ENCODE measurements at places on chromosomes 6 and 20.

DNA sequence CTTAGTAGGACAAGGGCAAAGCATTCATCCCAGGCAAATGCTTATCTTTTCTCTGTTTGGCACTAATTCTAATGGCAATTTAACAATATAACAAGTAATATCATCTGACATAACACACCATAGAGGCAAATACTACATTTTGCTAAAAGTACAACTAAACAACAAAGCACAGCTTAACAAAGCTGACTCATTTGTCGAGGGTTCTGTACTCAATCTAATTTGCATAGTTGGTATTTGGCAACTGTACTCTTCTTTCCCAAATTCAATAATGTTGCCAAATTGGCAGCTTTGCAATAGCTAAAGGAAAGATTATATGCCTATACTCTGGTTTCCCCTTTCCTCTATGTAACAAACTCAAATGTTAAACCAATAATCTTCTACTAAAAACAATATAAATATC lies 461.0 kb downstream of the PKHD1 start:
- DNase-seq: no peak

DNA sequence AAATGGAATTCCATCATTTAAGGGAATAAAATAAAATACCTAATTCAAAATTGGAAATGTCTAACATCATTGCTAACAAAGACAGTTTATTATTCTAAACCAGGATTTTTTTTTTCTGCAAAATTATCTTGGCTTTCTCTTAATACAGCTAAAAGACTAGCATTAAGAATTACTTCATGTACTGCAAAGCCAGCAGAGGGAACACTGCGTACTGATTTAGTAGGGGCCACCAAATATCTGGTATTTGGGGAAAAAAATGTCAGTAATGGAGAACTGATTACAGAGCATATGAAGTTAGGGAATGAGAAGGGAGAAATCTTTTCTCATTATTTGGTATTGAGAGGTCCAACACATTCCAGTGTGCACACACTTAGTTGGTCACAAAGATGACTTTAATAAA lies 3.2 kb upstream of the SOX4 start:
- DNase-seq: no peak

DNA sequence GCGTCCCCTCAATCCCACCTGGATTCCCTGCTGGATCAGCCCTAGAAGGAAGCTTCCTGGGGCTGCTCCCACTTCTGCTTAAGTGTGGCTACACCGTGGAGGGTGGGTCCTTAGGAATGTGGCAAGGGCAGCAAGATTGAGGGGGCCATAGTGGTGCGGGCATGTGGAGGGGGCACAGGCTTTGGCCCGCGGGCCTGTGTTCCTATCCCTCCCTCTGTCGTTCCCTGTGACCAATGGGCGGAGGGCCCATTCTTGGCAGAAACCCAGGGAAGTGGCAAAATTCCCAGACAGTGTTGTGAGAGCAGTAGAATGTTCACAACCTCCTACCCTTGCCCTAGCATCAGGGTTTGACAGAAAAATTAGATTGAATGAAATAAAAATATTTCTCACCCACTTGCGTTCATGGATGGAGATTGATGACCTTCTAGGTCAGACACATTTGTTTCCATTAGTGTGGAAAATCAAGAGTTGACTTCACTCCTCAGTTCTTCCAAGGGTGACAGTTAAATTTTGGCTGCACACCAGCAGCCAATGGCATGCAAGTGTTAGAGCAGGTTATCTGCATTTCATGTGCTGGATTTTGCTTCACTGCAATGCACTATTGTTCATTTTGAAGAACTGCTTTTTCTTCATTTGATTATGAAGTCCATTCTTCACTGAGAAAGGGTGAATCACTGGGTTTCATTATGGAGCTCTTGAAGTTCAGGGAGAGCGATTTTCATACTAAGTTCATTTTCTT lies 49.3 kb upstream of the AHI1 start:
- no peak for DNase-seq

DNA sequence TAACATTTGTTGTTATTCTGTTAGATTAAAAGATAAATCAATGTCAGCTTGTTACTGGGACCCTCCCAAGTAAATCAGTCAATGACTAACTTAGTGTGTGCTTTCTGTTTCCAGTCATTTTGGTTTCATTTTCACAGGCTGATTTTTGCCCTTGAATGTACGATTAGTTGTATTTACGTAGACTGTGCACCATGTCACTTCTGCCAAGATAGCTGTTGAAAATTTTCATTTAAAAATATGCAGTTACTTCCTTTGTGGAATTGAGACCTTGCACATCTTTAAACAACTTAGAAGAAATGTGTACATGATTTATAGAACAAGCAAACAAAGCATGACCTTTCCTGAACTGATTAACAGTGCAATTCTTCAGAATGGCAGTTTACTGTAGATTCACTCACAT lies 944.8 kb upstream of the CITED2 start:
- DNase-seq: no peak

GRCh38 chr20:56171087-56172012 lies 77.2 kb upstream of the MC3R start:
- DNase-seq: peak; percentile 86

DNA sequence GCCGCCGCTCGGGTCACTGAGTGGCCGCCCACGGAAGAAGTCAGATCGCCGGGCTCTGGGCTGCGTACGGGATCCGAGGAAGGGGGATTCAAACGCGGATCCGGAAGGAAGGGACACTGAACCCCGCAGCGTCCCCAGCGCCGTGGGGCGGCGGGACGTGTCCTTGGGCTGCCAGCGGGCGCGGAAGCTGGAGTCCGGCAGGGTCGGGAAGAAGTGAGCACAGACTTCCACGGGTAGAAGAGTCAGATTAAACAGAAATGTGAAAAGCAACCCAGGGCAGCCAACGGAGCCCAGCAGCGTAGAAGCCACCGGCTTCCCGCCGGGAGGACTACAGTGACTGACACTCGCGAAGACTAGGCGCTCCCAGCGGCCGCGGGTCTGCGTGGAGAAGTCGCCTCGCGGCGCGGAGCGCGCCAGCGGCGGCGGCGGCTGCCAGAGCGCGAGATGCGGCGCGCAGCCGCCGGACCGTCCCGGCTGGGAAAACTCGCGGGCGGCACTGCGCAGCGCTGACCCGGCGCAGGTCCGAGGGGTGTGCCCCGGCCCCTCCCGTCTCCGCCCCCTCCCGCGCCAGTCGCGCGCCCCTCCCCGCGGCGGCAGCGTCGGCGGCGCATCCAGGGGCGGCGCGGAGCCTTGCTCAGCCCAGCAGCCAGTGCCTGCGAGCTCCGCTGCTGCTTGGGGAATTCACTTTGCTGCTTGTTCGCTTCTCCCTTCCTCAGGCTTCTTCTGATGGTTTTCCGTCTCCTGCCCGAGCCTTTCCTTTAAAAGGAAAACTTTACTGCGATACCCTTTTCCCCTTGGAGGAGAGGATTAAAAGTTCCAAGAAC lies at the start of gene SAMD5:
Gene SAMD5 (plus strand): TSS at position 649 of the 824 bp plus-strand sequence. CDS start 239 bp downstream, outside the sequence.
- DNase-seq: peak; percentile 79

DNA sequence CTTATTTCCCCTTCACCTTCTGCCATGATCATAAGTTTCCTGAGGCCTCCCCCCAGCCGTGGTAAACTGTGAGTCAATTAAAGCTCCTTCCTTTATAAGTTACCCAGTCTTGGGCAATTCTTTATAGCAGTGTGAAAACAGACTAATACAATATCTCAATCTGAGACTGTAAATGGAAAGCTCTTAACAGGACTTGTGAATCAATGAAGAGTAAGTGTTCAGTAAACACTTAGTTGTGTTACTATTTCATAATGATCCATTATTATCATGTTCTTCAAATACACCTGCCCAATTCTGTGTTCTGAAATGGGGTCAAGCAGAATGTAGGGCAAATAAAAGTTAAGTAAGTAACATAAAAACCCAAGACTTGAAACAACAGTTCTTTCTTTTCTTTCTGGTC lies 266.2 kb downstream of the TENT5A start:
- no peak for DNase-seq

GRCh38 chr6:155313602-155314091 lies 637 bp downstream of the TFB1M start:
- DNase-seq: peak; percentile 56

- DNase-seq: no peak
These were observed 51.2 kb downstream of the CDH4 start for GRCh38 chr20:61303217-61303616.

- DNase-seq: no peak
These were observed 33.2 kb downstream of the PANK2 start for GRCh38 chr20:3922223-3922982.

GRCh38 chr6:3327403-3327802 lies 68.7 kb downstream of the PSMG4 start:
- DNase-seq: no peak

GRCh38 chr6:90003069-90003795 lies 109.0 kb downstream of the GJA10 start:
- DNase-seq: no peak

DNA sequence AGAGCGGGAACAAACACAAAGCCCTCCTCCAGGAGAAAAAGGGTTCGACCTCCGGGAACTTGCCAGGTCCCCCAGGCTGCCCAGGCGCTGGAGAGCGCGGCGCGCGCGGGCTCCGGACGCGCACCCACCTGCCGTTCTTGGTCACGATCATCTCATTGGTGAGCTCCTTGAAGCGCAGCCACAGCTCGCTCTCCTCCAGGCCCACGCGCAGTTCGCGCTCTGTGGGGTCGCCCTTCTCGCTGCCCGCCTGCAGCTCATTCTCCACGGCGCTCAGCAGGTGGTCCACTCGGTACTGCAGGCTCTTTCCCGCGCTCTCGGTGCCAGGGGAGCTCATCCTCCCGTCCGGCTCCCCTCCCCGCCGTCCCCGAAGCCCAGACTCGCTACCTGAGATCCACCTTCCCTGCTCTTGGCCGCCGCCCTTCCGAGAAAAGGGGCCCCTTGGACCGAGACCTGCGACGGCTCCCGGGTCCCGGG lies 356 bp downstream of the TBXT start:
- DNase-seq: no peak

GRCh38 chr6:141123497-141123896 lies 1009.2 kb upstream of the GJE1 start:
- DNase-seq: no peak

GRCh38 chr6:37338745-37339255 lies 15.0 kb upstream of the RNF8 start:
- no peak for DNase-seq

DNA sequence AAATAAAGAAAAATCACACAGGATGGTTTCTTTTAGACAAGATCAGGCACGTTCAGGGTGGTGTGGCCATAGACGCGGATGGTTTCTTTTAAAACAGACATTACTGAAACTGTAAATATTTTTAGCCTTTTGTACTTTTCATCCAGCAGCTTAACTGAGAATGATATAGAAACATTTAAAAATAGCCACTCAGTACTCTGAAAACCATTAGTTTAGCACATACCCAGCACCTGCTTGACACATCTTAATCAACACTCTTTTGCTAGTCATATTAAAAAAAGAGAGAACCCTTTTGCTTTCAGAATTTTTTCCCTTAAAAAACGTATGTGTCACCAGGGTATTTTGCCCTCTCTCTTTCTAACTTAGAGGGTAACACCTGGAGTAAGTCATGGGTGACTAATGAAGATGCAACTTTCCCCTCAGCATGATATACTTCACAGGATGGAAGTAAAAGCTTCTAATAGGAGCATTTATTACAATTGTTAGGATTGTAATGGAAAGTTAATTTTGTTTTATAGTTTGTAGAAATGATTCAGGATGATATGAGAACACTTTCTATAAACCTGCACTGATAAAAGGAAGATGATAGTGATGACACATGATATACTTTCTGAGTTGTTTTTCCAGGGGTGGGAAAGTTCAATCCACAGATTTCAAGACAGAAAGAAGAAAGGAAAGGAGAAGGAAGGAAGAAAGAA lies 45.2 kb downstream of the BACH2 start:
- DNase-seq: no peak

- no peak for DNase-seq
These were observed 54.6 kb upstream of the PKIB start for GRCh38 chr6:122555561-122555960.

DNA sequence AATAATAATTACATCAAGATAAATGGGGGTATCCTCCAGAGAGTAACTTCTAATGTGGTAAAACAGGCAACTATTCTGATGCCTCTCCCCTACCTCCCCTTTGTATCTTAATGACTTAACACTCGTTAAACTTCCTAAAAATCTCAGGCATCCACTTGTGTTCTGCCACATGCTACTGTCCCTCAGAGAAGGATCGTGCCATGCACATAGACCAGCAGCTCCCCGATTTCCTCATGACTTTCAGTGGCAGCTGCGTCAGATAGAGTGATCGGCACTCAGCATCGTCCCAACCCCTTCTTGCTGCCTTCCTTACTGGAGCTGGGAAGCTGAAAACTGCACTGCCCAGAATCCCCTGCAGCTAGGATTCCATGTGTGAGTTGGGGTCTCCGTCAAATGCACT lies 32.1 kb downstream of the RIPOR2 start:
- no peak for DNase-seq

GRCh38 chr6:71203206-71203605 lies 85.4 kb upstream of the OGFRL1 start:
- no peak for DNase-seq

DNA sequence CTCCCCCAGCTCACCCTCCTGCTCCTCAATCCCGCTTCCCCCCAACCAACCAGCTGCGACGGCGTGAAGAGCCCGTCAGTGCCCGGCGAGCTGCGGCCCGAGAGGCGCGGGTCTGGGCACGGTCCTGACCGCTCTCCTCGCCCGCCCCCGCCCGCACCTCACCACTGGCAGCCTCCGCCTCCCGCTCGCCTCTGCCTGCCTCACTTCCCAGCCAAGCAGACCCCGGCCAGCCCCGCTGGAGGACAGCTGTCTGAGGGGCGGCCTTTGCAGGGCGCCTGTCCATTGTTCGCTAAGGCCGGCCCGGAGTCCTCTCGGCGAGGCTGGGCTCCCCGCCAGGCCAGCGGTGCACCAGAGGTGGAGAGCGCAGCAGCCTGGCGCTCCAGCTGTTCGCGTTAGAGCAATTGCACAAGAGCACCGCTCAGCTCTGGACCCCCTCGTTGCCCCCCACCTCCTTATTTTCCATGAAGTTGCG lies 1.3 kb downstream of the SOBP start:
- peak; percentile 75 for DNase-seq

DNA sequence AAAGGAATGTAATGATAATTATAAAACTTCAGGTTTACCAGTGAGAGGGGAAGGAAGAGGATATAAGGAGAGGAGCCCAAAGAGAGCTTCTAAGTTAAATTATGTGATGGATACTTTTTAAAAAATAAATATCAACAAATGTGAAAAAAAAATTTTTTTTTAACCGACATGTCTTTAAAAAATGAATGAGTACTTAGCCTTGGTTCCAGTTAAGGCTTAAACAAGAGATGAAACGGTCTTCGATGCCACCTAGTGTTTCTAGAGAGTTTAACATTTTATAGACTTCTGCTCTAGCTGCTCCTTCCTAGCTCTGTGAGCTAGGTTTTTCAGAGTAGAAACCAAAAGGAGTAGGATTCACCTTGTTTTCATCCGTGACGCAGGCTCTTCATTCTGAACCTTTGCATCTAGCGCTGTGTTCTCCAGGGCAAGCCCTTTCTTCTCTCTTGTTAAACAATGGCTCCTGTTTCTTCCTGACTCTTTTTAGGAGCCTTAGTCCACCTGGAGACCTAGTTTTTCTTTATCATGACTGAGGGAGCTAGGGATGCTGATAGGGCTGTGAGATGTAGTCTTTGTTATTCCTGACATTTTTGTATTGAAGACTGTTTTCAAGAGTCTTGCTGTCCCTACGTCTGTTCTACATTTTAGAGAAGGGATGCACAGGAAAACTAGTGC lies 42.4 kb upstream of the GNRH2 start:
- DNase-seq: peak; percentile 83

- DNase-seq: peak; percentile 87
These were observed 4.8 kb downstream of the F13A1 start for GRCh38 chr6:6315660-6316059.

- no peak for DNase-seq
These were observed 68.0 kb upstream of the TFB1M start for GRCh38 chr6:155382338-155382685.

All from brain (organoid and tissue), 16 donors.